ENCODE measurements at places on chromosomes 6 and 20.

- DNase-seq = no peak
These were observed 3.5 kb downstream of the DLL1 start for GRCh38 chr6:170287371-170287876.

- no peak for DNase-seq
These were observed 231.5 kb downstream of the C6orf118 start for GRCh38 chr6:165077876-165078275.

DNA sequence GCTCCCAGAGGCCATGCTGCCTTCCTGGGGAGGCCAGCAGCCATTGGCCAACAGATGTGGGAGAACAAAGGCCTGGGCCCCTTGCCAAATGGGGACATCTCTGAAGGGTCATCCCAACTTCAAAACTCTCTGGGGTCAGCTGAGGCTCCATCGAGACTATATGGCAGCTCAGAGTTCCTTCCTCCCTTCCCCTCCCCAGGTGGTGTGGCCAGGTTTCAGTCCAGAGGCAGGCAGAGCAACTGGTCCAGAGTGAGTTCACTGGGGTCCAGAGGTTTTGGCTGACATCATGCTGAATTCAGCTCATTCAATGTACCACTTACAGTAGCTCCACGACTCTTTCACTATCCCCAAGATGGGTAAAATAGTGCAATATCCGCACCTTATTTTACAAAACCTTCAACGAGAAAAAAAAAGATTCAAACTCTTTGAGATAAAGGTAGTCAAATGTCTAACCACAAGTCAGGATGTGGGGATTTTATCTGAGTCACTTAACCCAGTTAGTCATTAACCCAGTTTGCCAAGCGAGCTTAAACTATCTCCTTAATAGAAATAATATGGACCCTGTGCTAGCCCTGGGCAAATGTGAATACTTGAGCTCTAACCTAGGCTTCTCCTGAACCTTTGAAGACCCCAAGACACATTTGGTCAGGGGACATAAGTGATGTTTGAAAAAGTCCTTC, 108.4 kb upstream of the PLEKHG1 start:
- DNase-seq = peak; percentile 40

DNA sequence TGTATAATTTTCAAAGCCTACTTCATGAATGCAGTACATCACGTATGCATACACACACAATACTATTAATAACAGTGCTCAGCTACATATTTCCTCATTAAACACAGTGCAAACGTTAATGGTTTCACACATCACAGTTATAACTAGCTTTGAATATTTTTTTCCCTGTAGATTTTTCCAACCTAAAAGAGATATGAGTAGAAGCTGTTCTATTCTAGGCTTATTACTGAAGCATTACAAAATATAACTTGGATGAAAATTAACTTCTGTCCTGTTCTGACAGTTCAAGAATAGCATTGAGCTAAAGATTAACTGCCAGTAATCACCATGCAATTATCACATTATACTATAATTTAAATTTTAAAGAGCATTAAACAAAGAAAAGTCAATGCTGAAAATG, 6.2 kb downstream of the LMBRD1 start:
- no peak for DNase-seq

- no peak for DNase-seq
These were observed 145.8 kb downstream of the SAMD5 start for GRCh38 chr6:147654103-147654845.

GRCh38 chr6:170006900-170007467, 255.6 kb downstream of the ERMARD start:
- DNase-seq = no peak

DNA sequence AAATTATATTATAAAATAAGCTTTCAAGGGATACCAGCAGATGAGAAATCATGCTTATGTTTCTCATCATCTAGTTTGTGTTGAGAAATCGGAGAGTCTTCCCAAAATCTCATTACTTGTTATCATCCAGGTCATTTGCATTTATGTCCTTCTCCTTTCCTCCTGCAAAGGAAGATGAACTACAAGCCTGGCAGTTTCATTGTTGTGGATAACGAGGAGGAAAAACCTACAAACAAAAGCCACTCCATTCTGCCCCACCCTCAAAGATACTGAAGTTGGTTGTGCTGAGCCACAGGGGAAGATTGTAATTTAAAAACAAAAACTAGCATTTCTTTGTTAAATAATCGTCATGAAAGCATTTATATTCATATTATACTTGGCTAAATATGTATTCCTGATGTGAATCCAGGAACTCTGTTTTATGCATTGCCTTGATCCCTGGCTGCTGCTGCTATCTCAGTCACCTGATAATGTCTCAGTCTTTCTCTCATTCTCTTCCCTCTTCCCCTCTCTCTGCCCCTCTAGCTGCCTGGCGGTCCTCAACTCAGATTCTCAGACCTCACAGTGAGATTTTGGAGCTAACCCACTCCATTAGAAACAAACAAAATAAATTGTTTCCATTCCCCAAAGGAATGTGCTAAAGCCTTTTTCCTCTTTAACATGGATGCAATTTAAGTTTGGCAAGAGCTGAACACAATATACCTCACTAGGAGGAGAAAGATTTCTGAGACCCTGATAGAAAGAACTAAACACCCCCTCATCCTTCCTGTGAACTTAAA, 185.3 kb downstream of the ADAT2 start:
- DNase-seq = no peak

- no peak for DNase-seq
These were observed 167.6 kb upstream of the CST7 start for GRCh38 chr20:24781418-24781980.

GRCh38 chr6:3458706-3459421, 2.0 kb upstream of the SLC22A23 start:
- DNase-seq = no peak

DNA sequence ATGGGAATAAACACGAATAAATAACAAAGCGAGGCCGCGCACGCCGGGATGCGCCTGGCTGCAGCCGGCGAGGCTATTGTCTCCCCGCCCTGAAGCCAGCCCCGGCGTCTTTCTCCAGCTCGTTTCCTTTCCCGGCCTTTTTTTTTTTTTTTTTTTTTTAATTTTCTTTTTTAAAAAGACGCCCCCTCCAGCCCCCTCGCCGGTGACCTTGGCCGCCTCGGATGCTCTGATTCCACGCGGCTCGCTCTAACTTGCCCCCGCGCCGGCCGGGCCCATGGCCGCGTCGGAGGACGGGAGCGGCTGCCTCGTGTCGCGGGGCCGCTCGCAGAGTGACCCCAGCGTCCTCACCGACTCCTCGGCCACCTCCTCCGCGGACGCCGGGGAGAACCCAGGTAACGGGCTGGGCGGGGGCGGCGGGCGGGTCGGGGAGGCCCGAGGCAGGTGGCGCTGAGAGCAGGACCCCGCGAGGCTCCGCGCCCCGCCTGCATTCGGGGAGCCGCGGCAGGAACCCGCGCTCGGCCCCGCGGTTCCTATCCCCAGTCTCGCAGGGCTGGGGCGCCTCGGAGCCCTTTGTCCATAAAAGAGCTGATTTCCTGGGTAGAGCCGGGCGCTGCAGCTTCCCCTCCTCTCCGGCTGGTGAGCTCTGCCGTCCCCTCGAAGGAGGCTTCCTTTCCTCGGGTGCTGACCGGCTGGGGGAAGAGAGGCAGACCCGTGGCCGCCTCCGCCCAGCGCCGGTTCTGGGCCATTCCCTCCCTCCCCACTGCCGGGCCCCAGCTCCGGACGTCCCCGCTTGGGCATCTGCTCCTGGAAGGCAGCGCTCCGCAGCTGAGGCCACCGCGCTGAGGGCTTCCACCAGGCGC, 631 bp downstream of the PHACTR3 start:
- DNase-seq = no peak

- no peak for DNase-seq
These were observed 4.1 kb downstream of the EBF4 start for GRCh38 chr20:2696646-2697045.

- no peak for DNase-seq
These were observed 232.9 kb downstream of the SAMD5 start for GRCh38 chr6:147741389-147741788.

- no peak for DNase-seq
These were observed 2.4 kb upstream of the KHDC1L start for GRCh38 chr6:73227606-73228255.

DNA sequence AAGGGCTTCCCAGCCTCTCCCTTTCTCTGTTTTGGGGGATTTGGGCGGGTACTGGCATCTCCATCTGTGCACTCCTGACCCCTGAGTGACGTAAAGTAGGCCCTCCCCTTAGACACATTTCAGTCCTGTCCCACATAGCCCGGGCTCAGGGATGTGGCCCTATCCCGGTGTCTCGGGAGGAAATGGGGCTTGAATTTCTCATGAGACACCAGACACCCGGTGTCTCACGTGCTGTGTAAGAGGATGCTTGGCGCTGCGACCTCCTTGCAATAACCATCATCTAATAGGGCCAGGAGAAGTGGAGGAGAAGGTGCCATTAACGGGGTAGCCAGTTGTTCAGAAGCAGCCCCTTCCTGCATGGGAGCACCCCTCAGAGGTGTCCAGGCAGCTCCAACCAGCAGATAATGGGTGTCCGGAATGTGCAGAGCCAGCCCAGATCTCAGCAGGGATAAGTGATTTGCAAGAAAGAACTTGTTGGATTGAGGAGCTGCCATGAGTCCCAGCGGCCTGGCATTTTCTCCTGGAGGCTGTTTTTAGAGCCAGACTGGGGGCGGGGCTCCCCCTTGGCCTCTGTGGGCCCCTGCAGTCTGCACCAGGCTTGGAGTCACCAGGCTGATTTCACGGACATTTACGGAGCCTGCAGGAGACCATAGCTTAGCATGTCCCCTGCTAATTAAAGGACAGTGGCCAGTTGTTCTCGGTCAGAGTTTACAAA, 372.0 kb downstream of the PREX1 start:
- no peak for DNase-seq

DNA sequence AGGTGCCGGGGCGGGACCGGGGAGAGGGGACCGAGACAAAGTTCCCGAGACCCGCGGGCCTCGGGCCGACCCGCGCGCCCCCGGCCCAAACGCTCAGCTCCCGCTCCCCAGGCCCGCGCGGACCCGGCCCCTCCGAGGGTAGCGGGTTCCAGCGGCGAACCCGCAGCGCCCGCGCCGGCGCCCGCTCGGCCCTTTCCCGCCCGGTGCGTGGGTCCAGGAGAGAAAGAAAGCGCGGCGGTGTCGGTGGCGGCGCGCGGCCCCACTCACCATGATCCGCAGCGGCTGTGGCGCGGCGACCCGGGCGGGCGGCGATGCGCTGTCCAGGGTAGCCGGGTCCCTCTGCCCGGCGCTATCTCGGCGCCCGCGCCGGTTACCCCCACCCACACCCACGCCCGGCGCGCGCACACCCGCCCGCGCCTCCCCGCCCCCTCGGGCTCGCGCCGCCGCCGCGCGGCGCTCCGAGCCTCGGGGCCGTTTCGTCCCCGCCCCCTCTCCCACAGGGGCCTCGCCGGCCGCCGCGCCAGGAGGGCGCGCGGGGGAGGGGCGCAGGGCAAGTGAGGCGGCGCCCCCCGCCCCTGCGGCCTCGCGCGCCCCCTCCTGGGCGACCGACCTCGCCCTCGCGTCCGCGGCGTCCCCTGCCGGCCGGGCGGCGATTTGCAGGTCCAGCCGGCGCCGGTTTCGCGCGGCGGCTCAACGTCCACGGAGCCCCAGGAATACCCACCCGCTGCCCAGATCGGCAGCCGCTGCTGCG, at the start of gene ELOVL2:
TSS of gene ELOVL2 (minus strand) at position 345 of the 751 bp plus-strand sequence. CDS start at position 270, 75 bp downstream.
- no peak for DNase-seq

DNA sequence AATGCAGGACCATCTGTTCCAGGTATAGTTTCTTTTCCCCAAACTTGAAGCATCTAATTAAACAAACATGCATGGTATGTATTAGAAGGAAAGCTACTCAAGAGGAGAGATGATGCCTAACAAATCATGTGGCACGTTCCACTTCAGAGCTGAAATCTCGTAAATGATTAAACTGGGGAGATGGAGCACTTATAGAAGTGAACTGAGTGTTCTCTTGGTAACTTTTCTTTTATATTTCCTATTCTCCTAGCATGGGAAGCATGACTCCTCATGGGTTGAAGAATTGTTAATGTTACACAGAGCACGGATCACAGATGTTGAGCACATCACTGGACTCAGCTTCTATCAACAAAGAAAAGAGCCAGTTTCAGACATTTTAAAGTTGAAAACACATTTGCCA, 61.1 kb downstream of the CCN2 start:
- no peak for DNase-seq

DNA sequence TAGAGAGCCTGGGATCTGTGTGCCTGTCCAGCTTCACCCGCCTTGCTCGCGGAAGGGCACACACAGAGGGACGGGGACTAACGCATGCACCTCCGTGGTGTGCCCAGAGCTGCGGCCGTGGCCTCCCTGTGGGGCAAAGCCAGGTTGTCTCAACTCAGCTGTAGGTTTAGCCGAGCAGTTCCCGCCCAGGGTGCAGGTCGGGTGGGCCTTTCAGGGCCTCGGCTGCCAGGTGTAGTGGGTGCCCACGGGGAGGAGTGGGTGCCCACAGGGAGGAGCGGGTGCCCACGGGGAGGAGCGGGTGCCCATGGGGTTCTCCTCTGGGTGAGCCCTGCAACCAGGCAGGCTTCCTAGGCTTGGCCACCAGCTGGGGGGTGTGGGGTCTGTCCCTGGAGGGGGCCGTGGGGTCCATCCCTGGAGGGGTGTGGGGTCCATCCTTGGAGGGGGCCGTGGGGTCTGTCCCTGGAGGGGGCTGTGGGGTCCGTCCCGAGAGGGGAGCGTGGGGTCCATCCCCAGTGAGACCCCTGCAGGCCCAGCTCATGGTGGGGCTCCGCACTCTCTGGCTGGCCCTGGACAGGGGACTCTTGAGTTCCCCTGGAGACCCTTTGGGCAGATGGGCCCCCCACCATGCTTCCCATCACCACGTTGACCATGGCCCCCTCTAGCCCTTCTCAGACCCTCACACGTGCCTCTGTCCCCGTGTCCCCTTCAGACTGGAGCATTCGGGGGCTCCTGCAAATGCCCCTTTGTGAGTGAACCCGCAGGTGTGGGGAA, 37.8 kb upstream of the CHRNA4 start:
- no peak for DNase-seq

DNA sequence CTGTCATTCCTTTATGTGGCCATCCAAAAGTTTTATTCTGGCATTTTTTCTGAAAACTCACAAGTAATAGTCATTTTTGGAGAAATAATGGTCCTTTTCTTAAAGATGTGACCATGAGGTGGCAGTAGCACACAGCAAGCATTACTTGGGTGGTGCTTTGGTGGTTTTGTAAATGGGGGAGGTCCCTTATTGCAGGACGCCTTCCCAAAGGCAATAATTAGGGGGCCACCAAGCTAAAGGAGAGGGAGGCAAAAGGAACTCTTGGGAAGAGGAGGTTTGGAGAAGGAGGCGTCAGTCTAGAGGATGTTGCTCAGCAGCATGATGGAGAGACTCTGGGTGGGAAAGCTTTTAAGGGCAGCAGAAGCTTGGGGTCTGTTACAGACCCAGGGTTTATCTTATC, 422.6 kb upstream of the MMS22L start:
- DNase-seq = no peak

DNA sequence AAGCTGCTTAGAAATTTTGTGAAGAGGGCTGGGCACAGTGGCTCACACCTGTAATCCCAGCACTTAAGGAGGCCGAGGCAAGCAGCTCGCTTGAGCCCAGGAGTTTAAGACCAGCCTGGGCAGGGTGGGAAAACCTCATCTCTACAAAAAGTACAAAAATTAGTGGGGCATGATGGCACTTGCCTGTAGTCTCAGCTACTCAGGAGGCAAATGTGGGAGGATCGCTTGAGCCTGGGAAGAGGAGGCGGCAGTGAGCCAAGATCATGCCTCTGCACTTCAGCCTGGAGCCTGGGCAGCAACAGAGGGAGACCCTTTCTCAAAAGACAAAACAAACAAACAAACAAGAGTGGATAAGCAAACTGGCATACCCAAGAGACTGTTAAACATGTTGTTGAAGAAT, 308.3 kb upstream of the ADGRB3 start:
- no peak for DNase-seq

Measured in astrocyte of the cerebellum (primary cell).